HFFc6 (cell line): ENCODE measurements at places on chromosomes 13 and 19. TPM values are rescaled to one million over a fixed set of nuclear protein-coding genes. Genes with fewer than 3 reads are reported as not detected.

The TEX101 gene
- not detected in 3 replicates for total RNA-seq

The KRTDAP gene
- not detected in 3 replicates for total RNA-seq

The NLRP11 gene
- 0.05 TPM in 1 of 3 replicates, not detected in the others for total RNA-seq

The NLRP12 gene
- total RNA-seq, result not detected in 3 replicates

- peak overlapping the region; percentile 73 for H3K27ac ChIP-seq
- H3K4me1 ChIP-seq, result peaks cover 39% of the 10 kb centered on the region
- H3K36me3 ChIP-seq, result no peaks in the 10 kb centered on the region
- DNase-seq, result peak; percentile 85
These were observed 454.5 kb downstream of the IRS2 start for GRCh38 chr13:109331898-109332297.

- H3K36me3 ChIP-seq, result no peaks in the 10 kb centered on the region
- H3K4me3 ChIP-seq, result no peak overlapping the region
- no peak overlapping the region for H3K27ac ChIP-seq
- no peak for DNase-seq
These were observed 42.3 kb upstream of the ZNF726 start for GRCh38 chr19:23872282-23872919.

GRCh38 chr13:50916701-50917184, 7.2 kb downstream of the RNASEH2B start:
- H3K4me1 ChIP-seq, result peaks cover 24% of the 10 kb centered on the region
- H3K4me3 ChIP-seq, result no peak overlapping the region
- H3K36me3 ChIP-seq, result peaks cover under 1% of the 10 kb centered on the region
- H3K27ac ChIP-seq, result no peak overlapping the region

- no peak overlapping the region for H3K4me3 ChIP-seq
- H3K36me3 ChIP-seq, result no peaks in the 10 kb centered on the region
- peaks cover 14% of the 10 kb centered on the region for H3K4me1 ChIP-seq
- no peak overlapping the region for H3K27ac ChIP-seq
- DNase-seq, result no peak
- H3K27me3 ChIP-seq, result peaks cover 46% of the 10 kb centered on the region
These were observed 4.5 kb downstream of the FGF9 start for GRCh38 chr13:21675095-21675991.

- no peak overlapping the region for H3K4me3 ChIP-seq
- peaks cover 22% of the 10 kb centered on the region for H3K27me3 ChIP-seq
- no peaks in the 10 kb centered on the region for H3K36me3 ChIP-seq
- H3K27ac ChIP-seq, result no peak overlapping the region
- peaks cover 32% of the 10 kb centered on the region for H3K4me1 ChIP-seq
These were observed 31.2 kb downstream of the IGFL2 start for GRCh38 chr19:46179076-46179759.

DNA sequence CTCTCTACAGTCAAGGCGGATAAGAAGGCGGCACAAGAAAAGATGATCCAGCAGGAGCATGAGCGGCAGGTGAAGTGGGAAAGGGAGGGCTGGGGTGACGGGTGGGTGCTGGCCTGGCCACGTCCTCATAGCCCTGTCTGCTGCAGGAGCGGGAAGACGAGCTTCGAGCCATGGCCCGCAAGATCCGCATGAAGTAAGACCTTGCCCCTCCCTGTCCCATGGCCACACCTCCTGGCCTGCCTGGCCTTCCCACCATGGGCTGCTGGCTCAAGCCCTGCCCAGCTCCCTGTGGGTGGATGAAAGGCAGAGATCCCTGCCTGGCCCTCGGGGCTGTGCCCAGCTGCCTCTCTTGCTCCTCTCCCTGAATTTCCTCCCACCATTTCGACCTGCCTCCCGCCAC, 7.2 kb downstream of the ZNF296 start:
- no peak for DNase-seq
- H3K27me3 ChIP-seq, result peaks cover 9% of the 10 kb centered on the region
- H3K4me3 ChIP-seq, result no peak overlapping the region; the same call in 1 of the 2 replicates
- 0 out of 2 replicates have a peak, but pooled peaks cover 4% of the 10 kb centered on the region for H3K36me3 ChIP-seq
- no peak overlapping the region for H3K27ac ChIP-seq

GRCh38 chr13:36815062-36815461, 4.0 kb upstream of the RFXAP start:
- H3K27ac ChIP-seq, result no peak overlapping the region
- no peak overlapping the region for H3K4me3 ChIP-seq
- no peak for DNase-seq

GRCh38 chr13:32413284-32413683, 14.6 kb downstream of the N4BP2L1 start:
- H3K27me3 ChIP-seq, result no peaks in the 10 kb centered on the region; the same call in none of the 2 replicates
- H3K4me1 ChIP-seq, result peaks cover 22% of the 10 kb centered on the region
- peaks cover 7% of the 10 kb centered on the region for H3K36me3 ChIP-seq
- no peak for DNase-seq
- no peak overlapping the region for H3K4me3 ChIP-seq
- H3K27ac ChIP-seq, result no peak overlapping the region

- H3K36me3 ChIP-seq, result no peaks in the 10 kb centered on the region
- peak overlapping the region; percentile 73 for H3K27ac ChIP-seq
- peaks cover 28% of the 10 kb centered on the region for H3K4me1 ChIP-seq
- no peak overlapping the region for H3K4me3 ChIP-seq
These were observed 33.8 kb upstream of the GTF2F2 start for GRCh38 chr13:45086484-45086883.

DNA sequence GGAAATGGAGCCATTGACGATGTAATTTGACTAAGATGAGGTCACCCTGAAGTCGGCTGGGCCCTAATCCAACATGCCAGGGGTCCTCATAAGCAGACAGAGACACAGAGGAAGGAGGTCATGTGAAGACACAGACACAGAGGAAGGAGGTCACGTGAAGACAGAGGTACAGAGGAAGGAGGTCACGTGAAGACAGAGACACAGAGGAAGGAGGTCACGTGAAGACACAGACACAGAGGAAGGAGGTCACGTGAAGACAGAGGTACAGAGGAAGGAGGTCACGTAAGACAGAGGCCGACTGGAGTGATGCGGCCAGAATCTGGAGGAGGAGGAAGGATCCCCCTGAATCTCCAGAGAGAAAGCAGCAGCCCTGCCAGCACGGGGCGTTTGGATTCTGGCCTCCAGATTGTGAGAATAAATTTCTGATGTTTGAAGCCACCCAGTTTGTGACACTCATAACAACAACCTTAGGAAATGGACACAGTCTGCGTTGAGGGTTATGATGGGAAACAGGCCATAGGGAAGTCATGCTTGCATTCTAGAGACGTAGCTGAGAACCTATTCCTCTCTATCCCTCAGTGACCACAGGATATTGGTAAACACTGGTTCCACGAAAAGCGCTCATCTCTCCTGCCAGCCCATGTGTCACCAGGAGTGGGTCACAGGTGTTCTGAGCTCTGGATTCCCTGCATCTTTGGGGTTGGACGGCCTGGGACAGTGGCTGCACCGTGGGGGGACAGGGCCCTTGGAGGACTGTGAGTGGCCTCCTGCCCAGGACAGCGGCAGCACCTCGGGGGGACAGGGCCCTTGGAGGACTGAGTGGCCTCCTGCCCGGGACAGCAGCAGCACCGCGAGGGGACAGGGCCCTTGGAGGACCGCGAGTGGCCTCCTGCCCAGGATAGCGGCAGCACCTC, 108.5 kb downstream of the SOX1 start:
- no peak for DNase-seq
- H3K27ac ChIP-seq, result no peak overlapping the region
- H3K4me1 ChIP-seq, result no peaks in the 10 kb centered on the region
- peaks cover 6% of the 10 kb centered on the region for H3K27me3 ChIP-seq
- peaks cover 4% of the 10 kb centered on the region for H3K36me3 ChIP-seq
